ENCODE measurements at places on chromosomes 5 and 9. TPM values are rescaled to one million over a fixed set of nuclear protein-coding genes. Genes with fewer than 3 reads are reported as not detected.
A peak's percentile ranks its signal among the peaks of the same experiment; 100 is the strongest.

- H3K4me1 ChIP-seq = no peaks in the 10 kb centered on the region
- no peak overlapping the region for H3K4me3 ChIP-seq
- H3K27me3 ChIP-seq = peaks cover 7% of the 10 kb centered on the region
- H3K27ac ChIP-seq = no peak overlapping the region
These were observed 417.0 kb upstream of the TLE4 start for GRCh38 chr9:79154806-79155205.

DNA sequence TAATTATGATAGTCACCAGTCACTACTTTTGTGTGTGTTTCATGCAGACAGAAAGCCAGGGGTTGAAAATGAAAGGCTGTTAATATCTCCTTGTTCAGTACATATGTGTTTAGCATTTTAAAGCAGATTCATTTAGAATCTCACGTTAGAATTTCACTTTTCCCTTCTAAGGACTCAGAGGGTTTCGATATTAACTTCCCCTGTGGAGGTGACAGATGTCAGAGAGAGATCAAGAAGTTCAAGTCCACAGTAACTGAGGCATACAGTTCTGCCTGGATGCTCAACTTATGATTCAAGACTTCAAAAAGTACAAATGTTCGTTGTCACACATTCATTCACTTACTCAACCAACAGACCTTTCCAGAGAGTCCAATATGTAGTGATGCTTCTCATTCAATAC lies 251.1 kb downstream of the EBF1 start:
- no peak overlapping the region for H3K4me3 ChIP-seq
- ATAC-seq = peak; percentile 37
- peaks cover 13% of the 10 kb centered on the region for H3K27me3 ChIP-seq
- H3K27ac ChIP-seq = no peak overlapping the region
- H3K36me3 ChIP-seq = no peaks in the 10 kb centered on the region

- H3K27me3 ChIP-seq = no peaks in the 10 kb centered on the region
- H3K36me3 ChIP-seq = no peaks in the 10 kb centered on the region
- no peak for ATAC-seq
- H3K27ac ChIP-seq = no peak overlapping the region
- H3K4me1 ChIP-seq = no peaks in the 10 kb centered on the region
- H3K4me3 ChIP-seq = no peak overlapping the region
These were observed 87.9 kb downstream of the KCNT1 start for GRCh38 chr9:135789838-135790291.

- no peak overlapping the region for H3K4me3 ChIP-seq
- peaks cover 5% of the 10 kb centered on the region for H3K27me3 ChIP-seq
- no peak overlapping the region for H3K27ac ChIP-seq
These were observed 51.1 kb upstream of the CPLX2 start for GRCh38 chr5:175820230-175820629.

The FOXB2 gene
- not detected for total RNA-seq

- H3K4me1 ChIP-seq = peaks cover 10% of the 10 kb centered on the region
- peaks cover 50% of the 10 kb centered on the region for H3K36me3 ChIP-seq
- peak overlapping the region; percentile 99 for H3K4me3 ChIP-seq
- H3K27me3 ChIP-seq = no peaks in the 10 kb centered on the region
These were observed 845 bp upstream of the NR4A3 start for GRCh38 chr9:99820685-99821395.

The RAPGEF6 gene
- total RNA-seq = 57.6 TPM

GRCh38 chr9:97666907-97667686 lies 30.0 kb downstream of the XPA start:
- peaks cover 100% of the 10 kb centered on the region for H3K36me3 ChIP-seq
- H3K27ac ChIP-seq = peak overlapping the region; percentile 88
- peak; percentile 48 for ATAC-seq
- peaks cover 21% of the 10 kb centered on the region for H3K4me1 ChIP-seq
- no peaks in the 10 kb centered on the region for H3K27me3 ChIP-seq
- H3K4me3 ChIP-seq = peak overlapping the region; percentile 33

GRCh38 chr9:17075146-17075757 lies 59.6 kb upstream of the CNTLN start:
- no peaks in the 10 kb centered on the region for H3K36me3 ChIP-seq
- H3K27me3 ChIP-seq = no peaks in the 10 kb centered on the region
- no peaks in the 10 kb centered on the region for H3K4me1 ChIP-seq
- no peak for ATAC-seq

GRCh38 chr5:132753135-132753987 lies 6.1 kb downstream of the CCNI2 start:
- H3K36me3 ChIP-seq = peaks cover 25% of the 10 kb centered on the region
- H3K27ac ChIP-seq = peak overlapping the region; percentile 76
- ATAC-seq = peak; percentile 23
- H3K4me3 ChIP-seq = no peak overlapping the region

The CATSPER3 gene
- total RNA-seq = 0.50 TPM

The ACSL6 gene
- total RNA-seq = 1.4 TPM

DNA sequence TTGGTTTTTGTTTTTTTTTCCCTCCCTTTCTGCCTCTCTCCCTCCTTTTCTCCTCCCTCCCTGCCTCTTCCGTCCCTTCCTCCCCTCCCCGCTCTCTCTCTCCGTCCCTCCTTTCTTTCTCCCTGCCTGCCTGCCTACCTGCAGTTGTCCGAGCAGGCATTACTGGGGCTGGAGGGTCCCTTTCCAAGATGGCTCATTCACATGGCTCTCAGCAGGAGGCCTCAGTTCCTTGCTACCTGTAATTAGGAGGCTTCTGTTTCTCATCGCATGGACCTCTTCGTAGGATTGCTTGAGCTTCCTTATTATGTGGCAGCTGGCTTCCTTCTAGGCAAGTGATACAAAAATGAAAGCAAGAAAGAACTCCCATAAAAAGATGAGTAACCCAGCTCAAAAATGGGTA lies 8.0 kb downstream of the RGS3 start:
- H3K36me3 ChIP-seq = no peaks in the 10 kb centered on the region
- no peak overlapping the region for H3K4me3 ChIP-seq
- H3K27me3 ChIP-seq = no peaks in the 10 kb centered on the region

DNA sequence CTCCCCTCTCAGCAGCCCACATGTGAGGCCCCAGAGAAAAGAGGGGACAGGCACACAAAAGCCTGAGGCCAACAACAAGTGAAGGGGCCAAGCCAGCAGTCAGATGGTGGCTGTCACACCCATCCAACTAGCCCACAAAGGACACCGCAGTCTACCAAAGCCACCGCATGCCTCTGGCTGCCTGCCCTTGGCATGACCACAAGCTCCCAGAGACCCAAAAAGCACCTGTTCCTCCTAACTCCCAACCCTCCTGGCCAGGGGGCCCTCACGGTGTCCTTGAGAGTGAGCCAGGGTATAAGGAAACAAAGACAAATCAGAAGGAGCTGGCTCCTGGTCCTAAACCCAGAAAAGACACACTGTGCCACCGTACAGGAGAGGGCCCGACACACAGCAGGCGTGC lies 77.8 kb upstream of the LRRTM2 start:
- H3K27ac ChIP-seq = peak overlapping the region; percentile 52
- H3K4me1 ChIP-seq = no peaks in the 10 kb centered on the region
- no peaks in the 10 kb centered on the region for H3K27me3 ChIP-seq
- ATAC-seq = no peak

- H3K36me3 ChIP-seq = no peaks in the 10 kb centered on the region
- ATAC-seq = peak; percentile 83
- H3K27me3 ChIP-seq = peaks cover 21% of the 10 kb centered on the region
These were observed 154.8 kb downstream of the PAX5 start for GRCh38 chr9:36878986-36879982.

- ATAC-seq = no peak
- no peaks in the 10 kb centered on the region for H3K36me3 ChIP-seq
- H3K27ac ChIP-seq = no peak overlapping the region
These were observed 883.7 kb downstream of the PTPRD start for GRCh38 chr9:9729082-9729481.

DNA sequence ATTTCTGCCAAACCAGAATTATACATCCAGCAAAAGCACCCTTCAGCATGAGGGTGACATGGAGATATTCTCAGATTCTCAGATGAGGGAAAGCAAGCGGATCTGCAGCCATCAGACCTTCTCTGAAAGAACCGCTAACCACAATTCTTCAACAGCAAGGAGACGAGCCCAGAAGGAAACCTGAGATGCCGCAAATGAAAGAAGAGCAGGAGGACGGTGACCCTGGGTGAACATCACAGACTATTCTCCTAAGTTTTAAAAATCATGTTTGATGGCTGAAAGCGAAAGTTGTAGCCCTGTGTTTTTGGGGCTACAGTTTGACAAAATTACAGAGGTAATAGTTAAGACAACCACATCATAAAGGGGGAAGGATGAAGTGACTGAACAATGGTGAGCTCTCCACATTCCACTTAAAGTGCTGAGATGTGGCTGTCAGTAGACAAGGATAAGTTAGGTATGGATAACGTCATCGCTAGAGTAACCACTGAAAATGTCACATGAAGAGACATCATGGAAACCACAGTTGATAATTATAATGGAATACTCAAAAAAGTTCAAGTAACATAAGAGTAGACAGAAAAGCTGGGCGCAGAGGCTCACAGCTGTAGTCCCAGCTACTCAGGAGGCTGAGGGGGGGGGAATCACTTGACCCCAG lies 31.5 kb upstream of the NSMF start:
- H3K4me1 ChIP-seq = peaks cover 11% of the 10 kb centered on the region
- H3K27ac ChIP-seq = no peak overlapping the region
- H3K36me3 ChIP-seq = no peaks in the 10 kb centered on the region
- no peak overlapping the region for H3K4me3 ChIP-seq

DNA sequence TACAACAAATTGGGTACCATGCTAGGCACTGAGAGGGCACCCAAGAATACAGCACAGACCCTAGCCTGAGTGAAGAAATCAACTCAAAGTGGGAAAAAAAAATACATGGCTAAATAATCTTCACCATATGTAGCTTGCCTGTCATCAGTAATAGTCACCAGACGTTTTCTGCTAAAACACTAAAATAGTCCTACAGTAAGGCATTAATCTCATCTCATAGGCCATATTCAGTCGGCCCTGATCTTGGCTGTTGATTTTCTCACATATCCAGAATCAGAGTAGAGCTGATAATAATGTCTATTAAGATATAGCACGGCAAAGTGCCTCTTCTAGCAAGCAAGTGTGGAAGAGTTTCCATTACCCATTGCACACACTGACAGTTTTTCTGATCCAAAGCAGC lies 322.1 kb upstream of the SLC30A5 start:
- no peaks in the 10 kb centered on the region for H3K4me1 ChIP-seq
- no peak for ATAC-seq
- no peak overlapping the region for H3K27ac ChIP-seq
- H3K27me3 ChIP-seq = peaks cover 4% of the 10 kb centered on the region
- no peak overlapping the region for H3K4me3 ChIP-seq

GRCh38 chr5:139481122-139481533 lies 1.4 kb downstream of the STING1 start:
- H3K36me3 ChIP-seq = peaks cover 65% of the 10 kb centered on the region
- H3K27ac ChIP-seq = peak overlapping the region; percentile 99
- ATAC-seq = peak; percentile 74
- peaks cover 30% of the 10 kb centered on the region for H3K4me1 ChIP-seq

DNA sequence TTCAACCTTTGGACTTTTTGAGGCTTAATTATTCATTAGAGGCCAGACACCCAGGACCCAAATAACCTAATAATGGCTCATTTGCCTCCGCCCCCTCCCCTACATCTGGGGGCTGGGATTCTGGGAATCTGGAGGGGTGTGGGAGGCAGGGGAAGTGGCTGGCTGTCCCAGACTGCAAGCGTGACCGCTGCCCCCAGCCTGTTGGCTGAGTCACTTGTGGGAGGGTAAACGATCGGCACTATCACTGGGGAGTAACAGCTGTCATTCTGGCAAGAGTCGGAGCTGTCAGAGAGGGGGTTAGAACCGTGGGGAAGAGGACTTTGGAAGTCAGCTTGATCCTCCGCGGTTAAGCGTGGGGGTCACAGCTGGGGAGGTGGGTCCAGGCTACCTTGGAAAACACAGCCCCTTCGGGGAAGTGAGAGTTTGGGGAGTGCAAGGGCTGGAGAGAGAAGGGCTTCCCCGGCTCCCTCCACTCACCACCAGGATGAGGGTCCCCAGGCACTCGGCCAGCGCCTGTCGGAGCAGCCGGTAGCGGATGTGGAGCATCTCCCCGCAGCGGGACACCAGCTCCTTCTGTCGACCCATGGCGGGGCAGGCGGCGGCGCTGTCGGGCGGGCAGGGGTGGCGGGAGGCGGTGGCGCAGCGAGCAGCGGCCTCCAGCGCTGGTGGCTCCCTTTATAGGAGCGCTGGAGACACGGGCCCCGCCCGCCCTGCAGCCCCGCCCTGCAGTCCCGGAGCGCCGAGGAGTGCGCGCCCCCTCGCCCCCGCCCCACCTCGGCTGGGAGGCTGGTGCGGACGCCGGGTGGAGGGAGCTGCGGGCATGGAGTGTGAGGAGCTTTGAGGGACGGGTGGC lies at the start of gene AQP3:
Gene AQP3 (minus strand): TSS at position 648 of the 853 bp plus-strand sequence. CDS start 63 bp downstream, at position 585.
- peaks cover 9% of the 10 kb centered on the region for H3K36me3 ChIP-seq
- peak; percentile 77 for ATAC-seq
- H3K4me1 ChIP-seq = peaks cover 37% of the 10 kb centered on the region
- no peaks in the 10 kb centered on the region for H3K27me3 ChIP-seq

The SLC1A1 gene
- 0.45 TPM for total RNA-seq

The CTNNAL1 gene
- 24.4 TPM for total RNA-seq

DNA sequence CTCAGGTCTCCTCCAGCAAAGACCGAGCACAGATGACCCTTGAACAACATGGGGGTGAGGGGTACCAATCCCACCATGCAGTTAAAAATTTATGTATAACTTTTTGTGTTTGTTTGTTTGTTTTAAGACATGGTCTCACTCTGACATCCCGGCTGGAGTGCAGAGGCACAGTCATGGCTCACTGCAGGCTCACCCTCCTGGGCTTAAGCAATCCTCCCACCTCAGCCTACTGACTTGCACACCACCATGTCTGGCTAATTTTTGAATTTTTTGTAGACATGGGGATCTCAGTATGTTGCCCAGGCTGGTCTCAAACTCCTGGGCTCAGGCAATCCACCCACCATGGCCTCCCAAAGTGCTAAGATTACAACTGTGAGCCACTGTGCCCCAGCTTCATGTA lies 231.0 kb upstream of the PIK3R1 start:
- H3K27me3 ChIP-seq = peaks cover 9% of the 10 kb centered on the region
- no peak overlapping the region for H3K4me3 ChIP-seq
- no peaks in the 10 kb centered on the region for H3K4me1 ChIP-seq
- no peak for ATAC-seq
- H3K36me3 ChIP-seq = no peaks in the 10 kb centered on the region
- no peak overlapping the region for H3K27ac ChIP-seq

DNA sequence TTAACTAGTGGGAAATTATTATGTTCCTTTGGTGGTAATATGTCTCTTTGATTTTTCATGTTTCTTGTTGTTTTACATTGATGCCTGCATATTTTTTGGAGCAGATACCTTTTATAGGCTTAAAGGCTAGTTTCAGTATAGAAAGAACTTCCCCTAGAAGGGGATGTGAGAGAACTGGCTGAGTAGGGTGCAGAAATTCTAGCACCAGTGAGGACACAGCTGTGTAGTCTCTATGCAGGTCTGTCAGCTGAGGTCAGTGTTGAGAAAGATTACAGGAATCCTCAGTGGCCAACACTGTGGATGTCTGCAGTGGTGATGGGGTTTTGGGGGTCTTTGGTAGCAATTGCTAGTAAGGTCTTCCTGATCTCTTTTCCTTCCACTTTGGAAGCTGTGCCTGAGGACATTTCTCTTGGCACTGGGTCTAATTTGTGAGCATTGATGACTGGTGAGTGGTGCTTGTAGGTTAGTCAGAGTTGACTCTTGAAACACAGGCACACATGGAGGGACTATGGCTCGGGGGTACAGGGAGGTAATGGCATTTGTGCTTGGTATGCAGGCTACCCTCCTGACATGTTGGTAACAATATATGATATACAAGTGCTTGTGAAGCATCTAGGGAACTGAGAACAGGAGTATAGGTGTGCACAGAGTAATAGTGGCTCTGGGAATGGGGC lies 221.4 kb downstream of the SPATA31D1 start:
- no peak overlapping the region for H3K4me3 ChIP-seq
- no peaks in the 10 kb centered on the region for H3K4me1 ChIP-seq
- H3K36me3 ChIP-seq = no peaks in the 10 kb centered on the region
- H3K27me3 ChIP-seq = no peaks in the 10 kb centered on the region

GRCh38 chr9:22990349-22990748 lies 543.7 kb downstream of the DMRTA1 start:
- H3K4me3 ChIP-seq = no peak overlapping the region
- ATAC-seq = no peak
- no peaks in the 10 kb centered on the region for H3K36me3 ChIP-seq
- H3K4me1 ChIP-seq = no peaks in the 10 kb centered on the region
- H3K27ac ChIP-seq = no peak overlapping the region

The SCGB3A2 gene
- total RNA-seq = not detected

Data from activated T-helper 17 cell treated with anti-CD3 and anti-CD28 coated beads, Interleukin-2, amount 50 U/mL, for 72 hours (primary cell).